ENCODE measurements at places on chromosomes 11 and 22. TPM values are rescaled to one million over a fixed set of nuclear protein-coding genes. Genes with fewer than 3 reads are reported as not detected.

VPS51 gene
- 113 TPM for total RNA-seq

HTR3A gene
- total RNA-seq, result not detected

ABTB2 gene
- 12.7 TPM for total RNA-seq

BIRC3 gene
- 4.8 TPM for total RNA-seq

SYT7 gene
- 8.9 TPM for total RNA-seq
